ENCODE measurements at places on chromosomes 5 and 9.

GRCh38 chr5:31753700-31754357 lies 114.9 kb downstream of the PDZD2 start:
- DNase-seq: no peak

GRCh38 chr9:7303907-7304626 lies 495.5 kb downstream of the DMAC1 start:
- no peak for DNase-seq

DNA sequence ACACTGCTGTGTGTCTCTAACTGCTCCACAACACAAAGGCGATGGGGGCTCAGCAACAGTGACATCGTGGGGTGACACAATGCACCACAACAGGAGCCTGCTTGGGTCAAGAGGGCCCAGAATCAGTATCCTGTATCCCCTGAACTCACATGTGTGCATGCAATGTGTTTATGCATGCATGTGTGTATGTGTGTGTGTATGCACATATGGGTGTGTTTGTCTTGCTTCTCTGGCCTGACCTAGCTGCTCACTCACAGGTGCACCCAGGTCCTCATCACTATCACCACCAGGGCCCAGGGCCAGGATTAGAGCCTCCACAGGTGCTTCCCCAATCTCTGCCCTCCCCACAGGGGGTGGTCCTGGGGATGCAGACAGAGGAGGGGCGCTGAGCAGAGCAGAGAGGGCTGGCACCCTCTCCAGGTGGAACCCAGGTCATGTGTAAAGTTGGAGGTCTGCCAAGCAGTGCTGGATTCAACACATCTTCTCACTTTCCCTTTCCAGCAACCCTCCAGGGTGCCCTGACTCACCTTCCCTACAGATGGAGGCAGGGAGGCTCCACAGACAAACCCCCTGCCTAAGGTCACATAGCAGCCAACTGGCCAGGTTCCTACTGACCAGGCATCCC lies 18.1 kb upstream of the ZNF484 start:
- DNase-seq: no peak

DNA sequence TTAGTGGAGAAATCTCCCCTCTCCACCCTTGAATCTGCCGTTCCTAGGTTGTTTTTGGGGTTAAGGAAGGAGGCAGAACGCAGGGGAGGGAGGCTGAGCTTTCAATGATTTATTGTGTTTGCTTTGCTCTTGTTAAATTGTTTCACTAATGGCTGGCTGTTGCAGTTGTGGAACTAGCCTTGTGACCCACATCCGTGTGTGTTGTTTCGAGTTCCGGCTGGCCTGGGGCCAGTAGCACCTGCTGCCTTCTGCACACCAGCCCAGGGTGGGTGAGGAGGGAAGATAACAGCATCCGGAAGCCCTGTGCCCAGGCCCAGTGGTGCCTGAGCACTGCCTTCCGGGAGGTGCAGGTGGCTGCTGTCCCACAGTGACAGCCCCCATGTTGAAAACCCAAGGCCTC lies 3.6 kb downstream of the ERGIC1 start:
- DNase-seq: no peak

DNA sequence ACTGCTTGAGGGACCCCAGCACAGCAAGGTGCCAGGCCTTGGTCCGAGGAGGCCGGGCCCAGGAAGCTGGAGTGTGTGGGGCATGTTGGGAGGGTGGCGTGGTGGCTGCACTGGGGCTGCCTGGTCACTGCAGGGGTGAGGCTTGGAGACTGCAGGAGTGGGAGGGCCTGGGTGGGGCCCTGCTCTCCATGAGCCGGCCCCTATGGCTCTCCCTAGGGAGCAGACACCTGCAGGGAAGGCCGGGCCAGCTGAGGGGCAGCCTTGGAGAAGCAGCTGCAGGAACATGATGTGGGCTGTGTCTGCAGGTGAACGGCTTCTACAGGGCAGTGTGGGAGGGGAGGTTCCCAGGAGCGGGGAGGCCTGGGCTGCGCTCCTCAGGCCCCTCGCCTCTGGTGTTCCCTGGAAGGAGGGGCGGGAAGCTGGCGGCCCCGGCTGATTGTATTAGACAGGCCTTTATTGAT lies 41.7 kb upstream of the TMEM250 start:
- no peak for DNase-seq

DNA sequence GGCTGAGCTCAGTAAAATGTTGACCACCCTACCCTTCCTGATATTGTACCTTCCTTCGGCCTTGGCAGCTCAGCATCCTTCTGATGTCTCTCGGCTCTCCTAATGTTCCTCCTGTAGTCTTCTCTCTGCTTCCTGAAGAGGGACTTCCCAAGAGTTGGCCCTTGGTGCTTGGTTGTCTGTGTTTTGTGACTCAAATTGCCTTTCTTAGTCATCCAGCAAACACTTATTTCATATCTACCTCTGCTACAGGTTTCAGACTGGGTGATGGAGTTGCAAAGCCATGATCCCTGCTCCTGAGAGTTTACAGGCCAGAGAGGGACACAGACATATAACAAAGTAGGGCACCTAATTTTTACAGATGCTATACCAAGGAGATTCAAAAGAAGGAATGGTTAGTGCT lies 70.1 kb downstream of the SV2C start:
- no peak for DNase-seq

GRCh38 chr9:69461103-69461887 lies 136.3 kb downstream of the ENTREP1 start:
- DNase-seq: no peak

GRCh38 chr5:123450640-123451039 lies 27.4 kb upstream of the CEP120 start:
- DNase-seq: no peak

- DNase-seq: no peak
These were observed 97.0 kb upstream of the ANKRD55 start for GRCh38 chr5:56330167-56330566.

DNA sequence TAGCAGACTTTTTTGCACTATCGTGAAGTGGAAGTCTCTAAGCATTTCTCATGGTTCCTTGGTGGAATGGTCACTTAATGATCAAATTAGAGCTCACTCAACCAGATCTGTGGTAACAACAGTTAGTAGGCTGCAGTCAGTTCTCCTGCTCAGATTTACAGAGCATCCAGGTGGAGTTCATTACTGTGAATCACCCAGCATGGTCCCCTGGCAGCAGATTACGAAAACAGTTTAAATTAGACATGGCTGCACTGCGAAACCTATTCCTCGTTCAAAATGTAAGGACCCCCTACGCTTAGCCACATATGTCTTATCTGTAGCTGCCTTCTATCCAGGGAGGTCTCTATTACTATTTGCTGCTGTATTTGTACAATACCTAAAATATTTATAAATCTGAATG lies 823.6 kb upstream of the ARRDC3 start:
- no peak for DNase-seq

DNA sequence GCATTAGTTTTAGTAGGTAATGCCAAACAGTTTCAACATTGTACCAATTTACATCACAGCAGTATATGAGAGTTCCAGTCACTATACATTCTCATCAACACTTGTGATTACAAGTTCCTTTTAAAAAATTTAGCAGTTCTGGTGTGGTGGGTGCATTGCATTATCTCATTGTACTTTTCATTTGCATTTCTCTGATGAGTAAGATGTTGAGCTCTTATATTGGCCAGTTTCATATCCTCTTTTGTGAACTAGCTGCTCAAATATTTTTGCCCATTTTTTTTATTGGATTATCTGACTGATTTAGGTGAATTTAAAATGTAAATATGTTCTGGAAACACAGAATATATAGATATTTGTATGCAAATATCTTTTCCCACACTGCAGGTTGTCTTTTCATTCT lies 160.9 kb upstream of the NR3C1 start:
- no peak for DNase-seq

DNA sequence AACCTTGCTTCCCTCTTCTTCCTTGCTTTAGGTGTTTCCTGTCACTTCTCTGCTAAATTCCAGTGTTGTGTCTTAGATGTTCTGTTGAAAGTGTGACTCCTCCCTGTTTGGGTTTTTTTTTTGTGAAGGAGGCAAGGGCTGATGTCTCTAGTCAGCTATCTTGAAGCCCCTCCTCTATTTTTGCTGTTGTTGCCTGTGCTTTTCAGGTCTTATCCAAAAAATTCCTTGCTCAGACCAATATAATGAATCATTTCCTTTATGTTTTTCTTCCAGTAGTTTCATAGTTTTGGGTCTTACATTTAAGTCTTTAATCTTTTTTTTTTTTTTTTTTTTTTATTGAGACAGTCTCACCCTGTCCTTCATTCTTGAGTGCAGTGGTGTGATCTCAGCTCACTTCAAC lies 22.3 kb downstream of the RIC1 start:
- no peak for DNase-seq

DNA sequence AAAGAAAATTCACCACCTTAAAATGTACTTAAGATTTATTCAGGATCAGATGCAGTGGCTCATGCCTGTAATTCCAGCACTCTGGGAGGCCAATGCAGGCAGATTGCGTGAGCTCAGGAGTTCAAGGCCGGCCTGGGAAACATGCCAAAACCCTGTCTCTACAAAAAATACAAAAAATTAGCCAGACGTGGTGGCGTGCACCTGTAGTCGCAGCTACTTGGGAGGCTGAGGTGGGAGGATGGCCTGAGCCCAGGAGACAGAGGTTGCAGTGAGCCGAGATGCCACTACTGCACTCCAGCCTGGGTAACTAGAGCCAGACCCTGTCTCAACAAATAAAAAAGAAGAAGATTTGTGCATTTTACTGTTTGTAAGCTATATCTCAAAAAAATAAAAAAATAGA lies 34.7 kb upstream of the GFPT2 start:
- DNase-seq: no peak

GRCh38 chr5:112634166-112634565 lies 103.5 kb upstream of the APC start:
- DNase-seq: no peak

DNA sequence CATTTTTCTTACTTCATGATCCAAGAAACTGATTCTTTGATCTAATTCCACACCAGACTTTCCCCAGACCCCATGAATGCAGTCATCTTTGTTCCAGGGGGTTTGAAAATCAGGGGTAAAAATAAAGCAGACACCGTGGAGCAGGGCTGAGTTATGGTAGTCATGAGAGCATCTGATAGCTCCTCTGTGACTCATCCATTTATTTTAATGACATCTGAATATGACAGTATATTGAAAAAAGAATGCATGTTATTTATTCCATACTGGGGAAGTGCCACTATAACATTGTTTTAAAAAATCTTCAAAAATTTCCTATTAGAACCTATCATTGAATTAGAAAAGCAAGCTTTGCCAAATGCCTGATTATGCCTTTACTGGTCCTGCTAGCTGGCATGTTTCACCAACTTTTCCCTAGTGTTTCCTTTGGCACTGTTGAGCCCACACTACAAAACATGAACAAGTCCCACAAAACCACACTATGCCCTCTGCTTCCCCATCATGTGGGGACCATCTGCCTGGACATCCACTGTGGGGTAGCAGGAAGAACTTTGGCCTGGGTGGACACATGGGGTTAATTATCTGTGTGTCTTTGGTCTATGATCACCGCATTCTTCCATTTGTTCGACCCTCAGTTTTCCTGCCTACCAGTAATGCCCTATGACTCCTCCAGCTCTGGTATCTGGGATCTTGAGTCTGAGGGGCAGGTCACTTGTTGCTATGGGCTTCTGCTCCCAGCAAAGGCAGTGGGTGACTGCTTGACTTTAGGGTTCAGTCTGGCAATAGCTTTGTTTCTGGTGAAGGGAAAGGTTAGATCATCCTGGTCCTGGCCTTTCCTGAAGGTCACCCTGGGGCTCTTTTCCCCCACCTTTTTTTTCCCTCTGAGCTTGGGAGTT lies 82.7 kb upstream of the PANK3 start:
- no peak for DNase-seq

- no peak for DNase-seq
These were observed 37.3 kb downstream of the CSF2 start for GRCh38 chr5:132110930-132111329.

- no peak for DNase-seq
These were observed 157.8 kb upstream of the PRR16 start for GRCh38 chr5:120306303-120306702.

- no peak for DNase-seq
These were observed 61.4 kb upstream of the GLRX start for GRCh38 chr5:95884017-95884325.

- no peak for DNase-seq
These were observed 82.6 kb upstream of the EQTN start for GRCh38 chr9:27379311-27380251.

DNA sequence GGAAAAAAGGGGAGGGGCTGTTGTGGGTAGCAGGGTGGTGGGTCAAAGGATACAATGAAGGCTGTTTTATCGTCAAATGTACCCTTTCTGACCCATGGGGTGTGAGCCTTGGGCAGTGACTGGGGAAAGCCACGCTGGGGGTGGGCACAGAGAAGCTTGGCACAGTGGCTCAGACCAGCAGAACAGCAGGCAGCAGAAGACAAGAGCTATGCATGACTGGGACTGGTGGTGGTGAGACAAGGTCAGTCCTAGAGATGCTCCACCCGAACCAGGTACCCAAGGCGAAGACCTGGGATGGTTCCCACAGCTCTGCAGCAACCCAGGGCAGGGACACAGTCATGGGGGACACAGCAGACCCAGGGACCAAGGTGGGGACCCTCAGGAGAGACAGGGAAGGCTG lies 38.3 kb downstream of the BICD2 start:
- DNase-seq: no peak

GRCh38 chr5:90184764-90185163 lies 224.8 kb downstream of the CETN3 start:
- DNase-seq: no peak

DNA sequence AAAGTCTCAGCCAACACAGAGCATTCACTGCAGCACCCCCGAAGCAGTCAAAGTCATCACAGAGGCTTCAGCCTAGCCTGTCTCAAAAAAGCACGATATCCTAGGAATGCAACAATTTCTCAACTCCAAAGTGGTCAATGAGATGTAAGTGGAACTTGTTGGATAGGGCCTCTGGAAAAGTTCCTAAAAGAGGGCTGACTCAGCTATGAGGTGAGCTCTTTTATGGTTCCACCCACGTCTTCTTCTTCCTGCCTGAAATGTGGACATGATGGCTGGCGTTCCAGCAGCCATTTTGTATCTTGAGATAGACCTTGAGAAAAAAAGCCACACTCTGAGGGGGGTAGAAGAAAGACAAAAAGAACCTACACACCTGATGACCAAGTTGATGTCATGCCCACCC lies 32.5 kb upstream of the TRIO start:
- no peak for DNase-seq

DNA sequence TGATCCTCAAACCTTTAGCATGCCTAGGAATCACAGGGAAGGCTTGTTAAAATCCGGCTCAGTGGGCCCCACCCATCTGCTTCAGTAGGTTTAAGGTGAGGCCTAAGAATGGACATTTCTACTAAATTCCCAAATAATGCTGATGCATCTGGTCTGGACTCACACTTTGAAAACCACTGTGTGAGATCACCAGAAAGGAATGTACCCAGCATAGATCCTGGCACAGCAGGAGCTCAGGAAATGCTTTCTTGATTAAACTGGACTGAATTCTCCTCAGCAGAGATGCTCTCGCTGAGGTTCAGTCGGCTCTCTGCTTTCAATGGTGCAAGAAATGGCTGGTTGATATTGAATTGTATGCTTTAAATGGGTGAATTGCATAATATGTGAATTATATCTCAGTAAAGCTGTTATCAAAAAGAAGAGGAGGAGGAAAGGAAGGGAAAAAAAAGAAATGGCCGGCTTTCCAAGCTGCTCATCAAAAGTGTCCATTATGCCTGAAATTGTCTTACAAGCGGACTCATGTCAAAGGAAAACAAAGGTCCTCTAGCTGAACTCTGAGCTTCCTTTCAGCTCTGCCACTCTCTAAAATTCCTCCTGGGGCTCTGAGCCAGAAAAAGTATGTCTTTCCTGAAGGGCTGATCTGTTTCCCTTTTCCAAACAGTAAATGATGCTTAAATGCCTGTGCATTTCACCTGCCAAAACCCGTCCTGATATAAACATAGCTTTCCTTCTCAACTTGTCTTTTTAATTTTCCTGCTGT lies 77.6 kb upstream of the SAP30L start:
- DNase-seq: no peak

- DNase-seq: no peak
These were observed 94.6 kb upstream of the RASGRF2 start for GRCh38 chr5:80865551-80865950.

All from nucleus accumbens (tissue), 56 donors.